ENCODE measurements at places on chromosomes 13 and 19.

DNA sequence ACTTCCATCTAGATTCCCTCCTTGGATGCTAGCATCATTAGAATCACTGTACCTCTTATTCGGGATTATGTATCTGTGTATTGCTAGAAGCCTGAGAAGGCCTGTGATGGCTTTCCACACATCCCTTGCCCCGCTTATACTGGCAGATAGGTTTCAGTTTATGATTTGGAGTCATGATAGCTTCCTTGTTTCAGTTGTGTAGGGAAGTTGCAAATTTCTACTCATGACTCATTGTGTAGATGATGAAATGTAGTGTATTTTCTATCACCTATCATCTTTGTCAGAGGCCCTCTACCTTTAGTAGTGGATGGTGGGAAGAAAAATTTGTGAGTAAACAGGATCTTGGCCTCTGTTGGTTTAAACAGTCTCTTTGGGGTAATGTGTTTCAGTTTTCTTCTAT is 165.2 kb downstream of the GGACT start:
- DNase-seq = peak; percentile 95

GRCh38 chr13:80309926-80310325 is 31.0 kb downstream of the SPRY2 start:
- DNase-seq = no peak

DNA sequence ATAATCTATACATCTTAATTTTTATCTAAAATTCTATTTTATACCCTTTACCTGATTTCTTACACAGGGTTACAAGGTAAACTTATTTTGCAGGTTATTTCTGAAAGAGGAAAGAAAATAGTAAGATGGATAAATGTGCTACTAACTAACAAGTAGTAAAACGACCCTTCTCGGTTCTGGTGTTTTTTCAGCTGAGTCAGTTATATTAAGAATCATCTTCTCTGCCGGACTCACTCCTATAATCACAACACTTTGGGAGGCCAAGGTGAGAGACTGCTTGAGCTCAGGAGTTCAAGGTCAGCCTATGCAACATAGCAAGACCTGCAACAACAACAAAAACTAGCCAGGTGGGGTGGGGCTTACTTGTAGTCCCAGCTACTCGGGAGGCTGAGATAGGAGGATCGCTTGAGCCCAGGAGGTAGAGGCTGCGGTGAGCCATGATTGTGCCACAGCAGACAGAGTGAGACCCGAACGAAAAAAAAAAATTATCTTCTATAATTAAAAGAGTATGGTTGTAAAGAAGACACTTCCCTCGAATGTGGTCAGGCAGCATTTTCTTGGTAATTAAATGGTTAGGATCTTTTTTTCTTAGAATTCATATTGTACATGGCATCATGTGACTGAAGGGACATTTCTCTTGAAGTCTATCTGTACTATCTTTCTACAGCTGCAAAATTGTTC is 27.9 kb upstream of the RCBTB2 start:
- peak; percentile 41 for DNase-seq

DNA sequence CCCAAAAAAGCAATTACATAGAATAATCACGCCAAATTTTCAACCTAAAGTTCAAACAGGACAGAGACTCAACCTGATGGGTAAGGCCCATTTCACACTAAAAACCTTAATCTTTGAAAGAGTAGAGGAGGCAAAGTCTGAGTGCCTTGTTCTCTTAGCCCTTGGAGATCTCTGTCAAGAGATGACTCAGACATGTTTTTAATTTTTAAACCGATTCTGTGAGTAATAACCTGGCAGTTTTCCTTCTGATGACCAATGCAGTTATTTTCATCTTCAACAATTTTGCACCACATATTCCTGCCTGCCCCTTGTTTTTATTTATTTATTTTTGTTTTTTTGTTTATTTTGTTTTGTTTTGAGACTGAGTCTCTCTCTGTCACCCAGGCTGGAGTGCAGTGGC is 11.5 kb upstream of the TNFSF9 start:
- DNase-seq = peak; percentile 37

DNA sequence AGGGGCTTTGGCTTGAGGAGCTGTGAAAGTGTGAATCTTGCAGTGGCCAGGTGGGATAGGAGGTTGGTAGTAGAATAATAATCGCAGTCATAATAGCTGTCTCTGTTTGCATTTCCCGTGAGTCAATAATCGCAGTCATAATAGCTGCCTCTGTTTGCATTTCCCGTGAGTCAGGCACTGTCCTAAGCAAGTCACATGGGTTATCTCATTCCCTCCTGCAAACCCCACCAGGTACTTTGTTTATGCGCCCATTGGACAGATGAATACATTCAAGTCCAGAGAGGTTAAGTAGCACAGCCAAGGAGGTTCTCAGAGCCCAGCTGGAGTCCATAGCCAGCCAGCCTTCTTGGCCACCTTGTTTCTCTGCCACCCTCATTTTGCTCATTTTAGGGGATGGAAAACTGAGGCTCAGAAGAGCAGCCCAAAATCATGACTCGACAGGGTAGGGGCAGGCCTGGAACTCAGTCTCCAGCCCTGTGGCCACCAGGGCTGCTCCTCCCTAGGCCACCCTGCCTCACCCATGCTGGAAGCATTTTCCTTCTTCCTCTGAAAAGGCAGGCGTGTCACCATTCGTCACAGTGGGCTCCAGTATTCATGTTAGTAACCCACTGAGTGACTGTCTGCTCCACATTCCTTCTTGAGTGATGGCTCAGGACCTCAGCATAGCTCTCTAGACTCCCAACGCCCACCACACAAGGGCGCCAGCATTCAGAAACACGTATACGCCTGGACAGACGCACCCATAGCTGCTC is 206.2 kb downstream of the URI1 start:
- DNase-seq = no peak

DNA sequence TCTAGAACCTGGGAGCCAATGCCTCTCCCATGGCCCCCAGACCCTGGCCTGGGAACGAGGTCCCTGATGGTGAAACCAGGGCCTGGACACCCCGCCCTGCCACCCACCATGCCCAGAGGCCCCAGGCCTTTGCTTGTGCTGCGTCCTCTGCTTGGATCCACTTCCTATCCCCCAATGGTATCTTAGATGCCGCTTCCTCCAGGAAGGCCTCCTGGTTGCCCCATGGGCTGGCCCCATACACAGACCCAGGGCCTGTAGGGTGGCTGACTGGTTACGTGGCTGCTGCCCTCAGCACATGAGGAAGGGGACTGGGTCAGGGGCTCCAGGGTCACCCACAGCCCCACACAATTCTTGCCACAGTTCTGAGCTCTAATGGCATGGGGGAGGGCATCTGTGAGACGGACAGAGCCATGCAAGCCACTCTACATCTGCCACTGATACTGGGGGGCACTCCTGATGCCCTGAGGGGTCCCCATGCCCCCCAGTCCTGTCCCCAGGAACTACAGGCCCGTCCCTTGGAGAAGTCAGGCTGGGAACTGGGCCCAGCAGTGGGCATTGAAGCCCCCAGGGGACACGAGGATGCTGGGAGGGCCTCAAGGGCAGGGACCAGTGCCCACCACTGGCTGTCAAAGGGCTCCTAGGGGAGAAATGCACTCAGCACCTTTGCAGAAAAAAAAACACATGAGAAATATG is 5.0 kb downstream of the RPL36 start:
- no peak for DNase-seq

- DNase-seq = no peak
These were observed 4.2 kb downstream of the KANK3 start for GRCh38 chr19:8338835-8339234.

- DNase-seq = no peak
These were observed 2.9 kb upstream of the ARHGAP45 start for GRCh38 chr19:1063909-1064660.

DNA sequence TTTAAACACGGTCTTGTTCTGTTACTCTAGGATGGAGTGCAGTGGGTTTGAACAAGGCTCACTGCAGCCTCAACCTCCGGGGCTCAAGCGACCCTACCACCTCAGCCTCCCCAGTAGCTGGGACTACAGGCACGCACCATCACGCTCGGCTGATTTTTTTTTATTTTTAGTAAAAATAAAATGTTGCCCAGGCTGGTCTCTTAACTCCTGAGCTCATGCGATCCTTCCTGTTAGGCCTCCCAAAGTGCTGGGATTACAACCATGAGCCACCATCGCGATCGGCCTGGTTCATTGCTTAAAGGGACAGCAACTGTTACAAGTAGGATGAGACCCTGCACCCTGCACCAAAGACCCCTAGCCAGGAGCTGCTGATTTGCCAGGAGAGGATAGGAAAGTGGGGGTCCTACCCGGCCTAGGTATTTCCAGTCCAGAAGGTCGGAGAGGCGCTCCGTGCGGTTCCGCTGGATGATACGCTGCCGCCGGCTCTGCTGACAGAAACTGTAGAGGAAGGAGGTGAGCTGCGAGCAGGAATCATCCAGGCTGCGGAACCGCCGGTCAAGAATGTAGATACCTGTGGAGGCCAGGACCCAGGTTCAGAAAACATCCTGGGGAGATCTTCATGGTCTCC is 5.1 kb downstream of the FTL start:
- DNase-seq = no peak

GRCh38 chr19:35267353-35267817 is 1.4 kb upstream of the USF2 start:
- DNase-seq = no peak

- no peak for DNase-seq
These were observed 51.6 kb downstream of the RFX2 start for GRCh38 chr19:6058518-6059201.

DNA sequence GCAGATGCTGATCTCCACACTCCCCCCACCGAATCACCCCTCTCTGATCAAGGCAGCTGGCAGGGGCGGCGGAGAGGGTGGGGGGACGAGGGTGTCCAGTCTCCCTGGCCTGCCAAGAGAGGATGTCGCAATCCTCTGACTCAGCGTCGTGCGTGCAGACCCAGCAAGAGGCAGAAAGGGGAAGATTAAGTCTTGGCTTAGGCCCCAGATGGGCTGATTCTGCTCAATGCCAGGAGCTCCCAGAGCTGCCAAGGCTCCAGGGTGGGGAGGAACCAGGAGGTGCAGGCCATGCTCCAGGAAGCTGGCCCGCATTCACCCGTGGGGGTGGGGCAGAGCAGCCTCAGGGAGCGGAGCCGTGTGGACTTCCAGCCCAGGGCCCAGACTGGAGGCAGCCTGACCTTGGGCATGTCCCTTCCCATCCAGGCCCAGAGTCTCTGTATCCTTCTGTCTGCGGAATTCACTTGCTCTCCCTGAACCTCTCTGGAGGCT is 6.6 kb upstream of the BCL3 start:
- peak; percentile 100 for DNase-seq

- no peak for DNase-seq
These were observed 1.3 kb upstream of the RINL start for GRCh38 chr19:38879400-38879751.
